Stimulated activated CD8-positive, alpha-beta memory T cell treated with anti-CD3 and anti-CD28 coated beads, Interleukin-7, amount 100 ng/mL, for 48 hours (primary cell): ENCODE measurements at places on chromosomes 2 and 18.

DNA sequence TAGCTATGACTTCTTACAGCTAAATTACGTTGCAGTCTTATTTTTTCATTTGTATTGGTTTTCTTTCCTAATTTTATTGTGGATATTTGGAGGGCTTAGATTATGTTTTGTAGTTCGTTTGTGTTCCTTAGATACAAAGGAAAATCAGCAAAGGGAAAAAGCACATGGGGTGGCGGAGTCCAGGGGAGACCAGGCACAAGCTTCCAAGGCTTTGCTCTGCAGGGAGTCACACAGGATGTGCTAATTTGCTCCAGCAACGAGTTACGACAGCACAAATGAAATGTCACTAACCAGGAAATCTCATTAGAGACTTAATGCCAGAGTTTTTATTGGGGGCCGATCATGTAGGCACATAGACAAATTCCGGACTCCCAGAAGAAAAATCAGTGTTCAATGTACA, 60.5 kb upstream of the CABYR start:
- DNase-seq: no peak

DNA sequence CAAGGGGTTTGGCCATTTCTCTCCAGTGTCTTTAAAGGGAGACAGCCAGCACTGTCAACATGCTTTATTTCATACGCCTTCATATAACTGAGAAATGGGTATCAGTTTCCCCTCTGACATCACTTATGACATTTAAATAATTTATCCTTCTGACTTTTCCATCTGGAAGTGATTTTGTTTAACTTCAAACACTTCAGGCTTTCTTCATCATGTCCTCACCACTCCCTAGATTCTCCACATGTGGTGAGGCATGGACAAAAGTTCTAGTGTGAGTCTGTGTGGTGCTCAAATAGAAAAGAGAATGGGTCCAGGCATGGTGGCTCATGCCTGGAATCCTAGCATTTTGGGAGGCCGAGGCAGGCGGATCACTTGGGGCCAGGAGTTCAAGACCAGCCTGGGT, 158.6 kb downstream of the TXNL1 start:
- no peak for DNase-seq

DNA sequence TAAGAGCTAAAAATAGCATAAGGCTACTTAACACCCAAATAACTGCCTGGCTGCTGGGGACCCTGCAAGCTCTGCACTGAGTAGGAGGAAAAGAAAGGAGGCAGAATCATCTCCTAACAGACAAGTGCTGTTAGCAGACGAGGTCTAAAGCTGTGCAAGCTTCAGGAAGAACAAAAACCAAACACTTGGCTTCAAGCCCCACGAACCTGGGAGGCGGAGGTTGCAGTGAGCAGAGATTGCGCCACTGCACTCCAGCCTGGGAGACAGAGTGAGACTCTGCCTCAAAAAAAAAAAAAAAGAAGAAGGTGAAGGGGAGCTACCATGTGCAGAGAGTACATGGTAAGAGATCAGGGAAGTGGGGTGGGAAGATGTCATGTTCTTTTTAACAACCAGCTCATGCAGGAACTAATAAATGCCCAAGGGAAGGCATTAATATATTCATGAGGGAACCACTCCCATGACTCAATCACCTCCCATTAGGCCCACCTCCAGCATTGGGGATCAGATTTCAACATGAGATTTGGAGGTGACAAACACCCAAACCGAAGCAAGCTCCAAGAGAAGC, 28.8 kb upstream of the INO80C start:
- no peak for DNase-seq

DNA sequence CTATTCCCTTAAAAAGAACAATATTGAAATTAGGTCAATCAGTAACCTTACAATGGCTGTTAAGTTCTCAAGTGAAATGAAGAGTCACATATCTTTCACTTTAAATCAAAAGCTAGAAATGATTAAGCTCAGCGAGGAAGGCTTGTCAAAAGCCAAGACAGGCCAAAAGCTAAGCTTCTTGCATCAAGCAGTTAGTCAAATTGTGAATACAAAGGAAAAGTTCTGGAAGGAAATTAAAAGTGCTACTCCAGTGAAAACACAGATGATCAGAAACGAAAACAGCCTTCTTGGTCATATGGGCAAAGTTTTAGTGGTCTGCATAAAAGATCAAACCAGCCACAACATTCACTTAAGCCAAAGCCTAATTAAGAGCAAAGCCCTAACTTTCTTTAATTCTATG, 402.6 kb upstream of the ZEB2 start:
- no peak for DNase-seq

DNA sequence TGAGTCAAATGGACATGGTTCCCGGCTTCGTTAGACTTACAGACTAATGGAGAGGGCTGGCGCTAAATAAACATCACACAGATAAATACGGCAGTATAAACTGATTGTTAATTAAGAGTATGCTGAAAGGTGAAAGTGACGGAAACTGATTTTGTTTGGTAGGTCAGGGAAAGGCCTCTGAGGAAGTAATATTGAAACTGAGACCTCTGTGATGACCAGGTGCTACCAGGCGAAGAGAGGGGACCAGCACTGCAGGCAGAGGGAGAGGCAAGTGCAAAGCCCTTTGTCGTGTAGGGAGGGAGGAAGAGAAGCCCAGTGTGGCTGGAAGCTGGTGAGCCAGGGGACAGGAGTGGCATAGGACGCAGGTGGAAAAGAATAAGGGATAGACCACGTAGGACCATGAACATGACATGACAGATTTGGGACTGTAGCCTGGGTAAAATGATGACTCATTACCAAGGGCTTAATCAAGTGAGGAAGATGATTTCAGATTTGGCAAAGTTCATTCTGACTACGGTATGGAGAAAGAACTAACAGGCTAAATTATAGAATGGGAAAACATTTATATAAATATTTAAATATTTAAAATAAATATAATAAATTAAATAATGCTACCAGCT, 433.1 kb downstream of the NCKAP5 start:
- DNase-seq: no peak

DNA sequence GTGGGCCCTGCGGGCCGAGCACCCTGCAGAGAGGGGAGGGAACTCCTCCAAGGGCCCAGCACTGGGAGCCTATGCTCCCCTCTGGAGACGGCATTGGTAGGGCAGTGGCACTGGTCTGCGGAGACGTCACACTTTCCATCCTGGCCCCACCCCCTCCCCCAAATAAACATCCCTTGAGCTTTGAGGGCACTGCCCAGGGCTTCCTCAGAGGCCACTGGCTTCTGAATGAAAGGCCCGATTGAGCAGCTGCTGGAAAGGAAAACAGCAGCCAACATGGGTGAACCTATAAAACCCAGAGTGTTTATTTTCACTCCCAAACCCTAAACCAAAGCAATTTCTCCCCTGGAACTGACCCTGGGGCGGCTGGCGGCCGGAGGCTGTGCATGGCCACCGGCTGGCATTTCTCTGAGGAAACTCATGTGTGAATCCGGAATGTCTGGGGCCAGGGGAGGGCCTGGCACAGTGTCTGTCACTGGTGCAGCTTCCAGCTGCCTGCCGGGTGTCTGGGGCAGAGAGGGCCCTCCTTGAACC, 138.9 kb downstream of the DYSF start:
- DNase-seq: no peak

- DNase-seq: no peak
These were observed 24.4 kb upstream of the GAREM2 start for GRCh38 chr2:26148501-26148900.

GRCh38 chr18:28712796-28713425, 536.0 kb upstream of the CDH2 start:
- no peak for DNase-seq
